CD4-positive, alpha-beta T cell treated with Interleukin-6 for 4 hours (primary cell): ENCODE measurements at places on chromosomes 2 and 18.
A peak's percentile ranks its signal among the peaks of the same experiment; 100 is the strongest.

GRCh38 chr2:26975102-26975501, 4.7 kb downstream of the MAPRE3 start:
- DNase-seq, result no peak

- DNase-seq, result no peak
These were observed 428.2 kb upstream of the KCNH7 start for GRCh38 chr2:163266772-163267171.

DNA sequence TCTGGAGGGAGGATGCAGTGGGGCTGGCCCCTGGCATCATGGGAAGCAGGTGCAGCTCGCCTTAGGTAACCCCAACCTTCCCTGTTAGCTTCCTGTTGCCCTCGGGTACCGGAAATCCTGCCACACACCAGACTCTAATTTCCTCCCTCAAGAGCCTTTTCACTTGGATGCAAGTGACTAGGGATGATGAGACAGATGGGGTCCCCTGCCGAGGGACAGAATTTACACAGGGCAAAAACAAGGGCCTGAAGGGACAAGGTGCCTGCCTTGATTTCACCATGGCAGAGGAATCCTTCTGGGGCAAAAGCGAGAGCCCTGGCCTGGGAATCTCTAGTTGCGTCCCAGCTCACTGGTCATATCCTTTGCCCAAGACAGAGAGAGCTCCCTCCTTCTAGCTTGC, 263.1 kb downstream of the LOXHD1 start:
- no peak for DNase-seq

GRCh38 chr18:48004577-48004976, 74.1 kb upstream of the SMAD2 start:
- DNase-seq, result no peak

GRCh38 chr18:59033359-59033758, 106.3 kb upstream of the SEC11C start:
- DNase-seq, result no peak

DNA sequence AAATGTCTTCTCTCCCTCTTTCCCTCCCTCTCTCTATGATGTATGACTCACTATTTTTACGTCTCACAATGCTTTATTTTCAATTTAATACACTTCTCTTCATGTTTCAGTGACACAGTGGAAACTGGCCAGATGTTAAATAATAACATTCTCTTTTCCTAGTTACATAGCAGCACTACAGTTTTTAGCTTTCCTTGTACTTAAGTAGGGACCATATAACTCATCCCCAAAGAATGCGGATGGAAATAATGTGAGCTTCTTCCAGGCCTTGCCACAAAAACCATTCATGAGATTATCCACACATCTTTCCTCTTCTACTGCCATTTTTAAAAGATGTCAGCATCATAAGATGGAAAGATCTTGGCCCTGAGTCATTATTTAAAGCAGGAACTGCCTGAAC, 789.4 kb downstream of the LRP1B start:
- DNase-seq, result no peak

GRCh38 chr2:15745907-15746702, 154.4 kb downstream of the DDX1 start:
- DNase-seq, result no peak

- DNase-seq, result peak; percentile 34
These were observed 4.9 kb upstream of the PDCD1 start for GRCh38 chr2:241863536-241863954.

GRCh38 chr18:63339920-63340484, 20.4 kb upstream of the BCL2 start:
- peak; percentile 67 for DNase-seq

- DNase-seq, result no peak
These were observed 67.9 kb upstream of the RAPGEF4 start for GRCh38 chr2:172667581-172668325.

DNA sequence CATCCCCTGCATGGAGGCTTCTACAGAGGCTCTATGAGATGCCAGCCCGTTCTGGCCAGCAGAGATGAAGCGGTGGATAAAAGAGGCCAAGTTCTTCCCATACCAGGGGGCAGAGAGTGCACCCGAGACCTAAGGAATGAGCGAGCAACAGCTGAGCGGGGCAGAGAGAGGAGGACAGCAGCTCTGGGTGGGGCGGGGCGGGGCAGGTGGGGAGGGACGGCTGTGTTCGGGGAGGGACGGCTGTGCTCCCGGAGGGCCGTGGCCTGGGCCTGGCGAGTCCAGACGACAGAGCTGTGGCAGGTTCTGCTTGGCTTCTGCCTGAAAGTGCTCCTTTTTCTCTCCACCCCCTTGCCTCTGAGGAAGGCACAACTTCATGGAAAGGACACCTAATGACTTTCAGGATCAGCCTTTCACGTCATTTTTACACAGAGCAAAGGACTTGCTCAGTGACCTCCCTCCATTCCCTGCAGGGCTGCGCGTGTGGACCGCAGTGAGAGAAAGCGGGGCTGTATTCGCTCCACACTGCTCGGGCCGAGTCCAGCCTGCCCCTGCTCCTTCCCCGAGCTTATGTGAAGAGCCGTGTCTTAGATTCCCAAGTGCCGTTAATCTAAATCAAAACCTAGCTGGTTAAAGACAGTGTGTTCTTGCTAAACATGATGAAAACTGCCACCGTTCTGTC, 232.9 kb downstream of the HDAC4 start:
- DNase-seq, result no peak

- peak; percentile 66 for DNase-seq
These were observed 120.5 kb upstream of the CXCR4 start for GRCh38 chr2:136238286-136239078.

DNA sequence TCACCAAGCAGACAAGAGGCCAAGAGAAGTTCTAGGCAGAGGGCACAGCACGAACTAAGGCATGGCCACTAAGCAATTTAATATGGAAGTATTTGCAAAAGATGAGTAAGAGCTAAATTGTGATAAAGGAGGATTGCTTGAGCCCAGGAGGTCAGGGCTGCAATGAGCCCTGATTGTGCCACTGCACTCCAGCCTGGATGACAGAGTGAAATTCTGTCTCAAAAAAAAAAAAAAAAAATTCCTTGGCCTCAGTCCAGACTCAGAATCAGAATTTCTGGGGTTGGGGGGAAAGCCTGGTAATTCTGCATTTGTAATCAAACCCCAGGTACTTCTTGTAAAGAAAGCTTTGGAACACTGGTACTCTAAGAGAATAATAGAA, 46.8 kb upstream of the RTN4 start:
- no peak for DNase-seq

DNA sequence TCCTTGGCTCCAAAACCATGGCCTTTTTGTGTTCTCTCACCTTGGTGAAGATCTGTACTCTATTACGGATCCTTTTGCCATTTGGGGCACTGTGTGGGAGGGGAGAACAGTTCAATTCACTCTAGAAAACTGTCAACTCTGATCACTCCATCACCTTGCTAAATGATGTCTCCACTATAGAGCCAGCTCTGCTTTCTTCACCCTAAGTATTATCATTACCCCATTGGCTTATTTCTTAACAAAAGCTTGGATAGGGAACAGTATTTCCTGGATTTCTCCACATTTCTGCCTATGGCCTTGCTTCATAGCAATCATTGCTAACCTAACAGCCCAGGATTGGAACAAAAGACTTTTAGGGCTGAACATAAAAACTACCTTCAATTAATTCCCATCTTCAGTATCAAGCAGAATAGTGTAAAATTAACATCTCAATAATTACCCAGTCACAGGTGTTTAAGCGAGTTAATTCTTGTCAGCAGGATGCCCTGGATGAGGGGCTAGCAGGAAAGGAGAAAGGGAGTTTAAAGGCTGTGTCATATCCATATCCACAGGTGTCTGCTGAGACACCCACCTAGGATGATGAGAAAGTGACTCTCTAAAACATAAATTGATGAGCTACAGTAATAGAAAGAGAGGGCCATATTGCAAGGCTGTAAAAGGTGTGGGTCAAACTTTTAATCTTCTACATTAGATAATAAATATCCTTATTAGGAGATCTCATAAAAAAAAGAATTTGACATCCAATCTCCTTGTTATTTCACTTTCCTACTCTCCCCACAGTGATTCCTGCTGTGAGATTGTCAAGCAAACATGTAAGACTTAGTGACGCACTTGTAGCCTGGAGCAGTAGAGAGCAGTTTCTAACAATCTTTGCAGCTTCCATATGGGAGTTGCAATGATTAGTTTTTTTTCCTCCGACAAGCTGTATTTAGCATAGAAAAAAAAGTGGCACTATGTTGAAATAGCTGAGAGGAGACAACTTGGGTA, 589.5 kb upstream of the NXPH2 start:
- DNase-seq, result no peak

DNA sequence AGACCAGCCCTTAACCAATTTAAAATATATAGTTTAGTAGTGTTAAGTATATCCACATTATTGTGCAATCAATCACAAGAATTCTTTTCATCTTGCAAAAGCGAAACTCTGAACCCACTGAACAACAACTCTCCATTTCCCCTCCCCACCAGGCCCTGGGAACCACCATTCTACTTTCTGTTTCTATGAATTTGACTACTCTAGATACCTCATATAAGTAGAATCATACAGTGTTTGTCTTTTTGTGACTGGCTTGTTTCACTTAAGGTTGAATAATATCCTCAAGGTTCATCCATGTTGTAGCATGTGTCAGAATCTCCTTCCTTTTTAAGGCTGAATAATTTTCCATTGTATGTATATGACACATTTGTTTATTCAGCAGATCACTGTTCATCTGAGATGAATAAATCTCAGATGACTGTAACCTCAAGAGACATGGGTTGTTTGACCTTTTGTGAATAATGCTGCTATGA, 8.1 kb upstream of the SOS1 start:
- peak; percentile 74 for DNase-seq

DNA sequence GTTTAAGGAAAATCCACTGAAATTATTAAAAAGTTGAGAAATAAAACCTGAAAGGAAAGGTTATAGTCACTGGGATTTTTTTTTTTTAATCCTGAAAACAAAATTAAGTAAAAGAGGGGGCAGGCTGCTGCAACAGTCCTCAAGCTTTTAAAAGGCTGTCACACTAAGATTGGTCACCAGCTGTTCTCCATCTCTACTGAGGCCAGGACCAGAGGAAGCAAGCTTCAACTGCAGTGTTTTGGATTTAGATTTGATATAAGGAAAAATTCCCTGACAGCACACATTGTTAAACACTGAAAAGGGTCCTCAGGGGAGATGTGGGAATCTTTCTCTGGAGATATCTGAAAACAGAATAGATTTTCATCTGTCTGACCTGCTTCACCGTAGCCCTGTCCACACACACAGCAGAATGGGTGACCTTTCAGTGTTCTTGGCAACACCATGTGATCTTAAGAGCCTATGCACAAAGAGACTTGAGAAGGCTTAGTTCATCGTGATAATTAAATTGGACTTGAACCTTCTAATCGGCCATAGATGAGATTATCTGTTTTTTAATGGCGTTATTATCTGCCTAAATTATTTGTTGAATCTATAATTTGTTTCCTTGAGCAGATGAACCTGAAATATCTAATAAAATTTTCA, 132.0 kb upstream of the BOD1L2 start:
- DNase-seq, result no peak

GRCh38 chr2:219178377-219179175, 501 bp downstream of the RETREG2 start:
- peak; percentile 63 for DNase-seq

GRCh38 chr2:239145106-239145505, 255.7 kb downstream of the HDAC4 start:
- no peak for DNase-seq

- DNase-seq, result no peak
These were observed 243.5 kb downstream of the STK39 start for GRCh38 chr2:168003876-168004275.

- no peak for DNase-seq
These were observed 244.5 kb upstream of the MEX3C start for GRCh38 chr18:51442012-51442411.

GRCh38 chr18:73352546-73352945, 484.8 kb upstream of the NETO1 start:
- DNase-seq, result no peak

GRCh38 chr2:42859006-42859552, 66.7 kb upstream of the HAAO start:
- peak; percentile 69 for DNase-seq

DNA sequence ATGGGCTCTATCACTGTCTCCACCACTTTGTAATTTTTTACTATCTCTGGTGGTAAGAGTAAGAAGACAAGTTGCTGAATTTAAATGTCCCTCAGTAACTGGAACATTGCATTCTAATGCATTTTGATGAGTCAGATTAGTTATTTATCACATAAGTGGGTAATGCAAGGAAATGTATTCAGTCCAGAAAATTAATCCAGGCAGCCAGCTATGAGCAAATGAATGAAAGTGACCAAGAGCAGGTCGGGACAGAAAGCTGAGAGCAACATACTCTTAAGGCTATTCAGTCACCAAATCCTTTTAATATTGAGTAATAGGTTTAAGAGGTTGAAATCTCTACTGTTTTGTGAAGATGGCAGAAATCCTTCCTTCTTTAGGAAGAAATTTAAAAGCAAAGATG, 265.5 kb upstream of the PARD3B start:
- no peak for DNase-seq

GRCh38 chr2:154908327-154908726, 209.8 kb downstream of the KCNJ3 start:
- DNase-seq, result no peak

DNA sequence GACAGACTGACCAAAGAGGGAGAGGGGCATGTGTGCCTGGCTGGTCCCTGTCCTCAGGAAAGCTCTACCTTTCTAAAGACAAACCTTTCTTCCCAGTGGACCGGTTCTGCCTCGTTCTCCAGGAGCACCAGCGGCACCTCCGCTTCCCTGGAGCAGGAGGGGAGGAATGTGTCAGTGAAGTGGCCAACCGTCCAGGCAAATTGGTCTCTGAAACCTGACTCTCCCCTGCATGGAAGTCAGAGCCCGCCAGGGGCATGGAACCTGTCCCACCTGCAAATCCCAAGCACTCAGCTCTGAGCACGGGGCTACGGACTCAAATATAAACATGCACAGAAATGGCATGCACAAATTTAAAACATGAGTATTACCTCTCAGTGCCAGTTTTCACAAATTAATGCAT, 62.9 kb downstream of the COL6A3 start:
- DNase-seq, result no peak

GRCh38 chr2:231482806-231483391, 18.6 kb upstream of the NCL start:
- DNase-seq, result peak; percentile 77

DNA sequence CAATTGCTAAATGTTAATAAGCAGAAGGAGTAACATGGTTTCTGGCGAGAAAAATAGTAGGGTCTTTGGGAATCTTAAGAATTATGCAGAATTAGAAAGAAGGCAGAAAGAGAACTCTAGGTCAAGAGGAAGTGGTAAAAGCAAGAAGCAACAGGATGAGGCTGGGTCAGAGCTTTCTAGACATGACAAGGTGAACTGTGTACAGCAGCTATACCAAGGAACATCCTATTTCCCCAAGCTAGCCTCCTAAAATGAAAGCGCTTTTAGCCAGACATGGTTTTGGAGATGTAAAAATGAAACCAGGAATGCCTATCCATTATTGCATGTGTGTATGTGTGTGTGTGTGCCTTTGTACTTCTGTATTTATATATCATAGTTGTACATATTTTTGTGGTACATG, 42.3 kb upstream of the STAT1 start:
- peak; percentile 37 for DNase-seq
